ENCODE measurements at places on chromosomes 11 and 22.

GRCh38 chr11:14873632-14874031 lies 18.4 kb downstream of the CYP2R1 start:
- no peak for DNase-seq

- DNase-seq, result no peak
Measured at GRCh38 chr11:63705526-63705925, 24.2 kb downstream of the RTN3 start.

GRCh38 chr11:29300420-29300819 lies 716.4 kb downstream of the KCNA4 start:
- DNase-seq, result no peak

- DNase-seq, result no peak
Measured at GRCh38 chr11:102252339-102252891, 64.9 kb upstream of the BIRC3 start.

GRCh38 chr11:123494195-123495050 lies 64.4 kb downstream of the GRAMD1B start:
- DNase-seq, result no peak

DNA sequence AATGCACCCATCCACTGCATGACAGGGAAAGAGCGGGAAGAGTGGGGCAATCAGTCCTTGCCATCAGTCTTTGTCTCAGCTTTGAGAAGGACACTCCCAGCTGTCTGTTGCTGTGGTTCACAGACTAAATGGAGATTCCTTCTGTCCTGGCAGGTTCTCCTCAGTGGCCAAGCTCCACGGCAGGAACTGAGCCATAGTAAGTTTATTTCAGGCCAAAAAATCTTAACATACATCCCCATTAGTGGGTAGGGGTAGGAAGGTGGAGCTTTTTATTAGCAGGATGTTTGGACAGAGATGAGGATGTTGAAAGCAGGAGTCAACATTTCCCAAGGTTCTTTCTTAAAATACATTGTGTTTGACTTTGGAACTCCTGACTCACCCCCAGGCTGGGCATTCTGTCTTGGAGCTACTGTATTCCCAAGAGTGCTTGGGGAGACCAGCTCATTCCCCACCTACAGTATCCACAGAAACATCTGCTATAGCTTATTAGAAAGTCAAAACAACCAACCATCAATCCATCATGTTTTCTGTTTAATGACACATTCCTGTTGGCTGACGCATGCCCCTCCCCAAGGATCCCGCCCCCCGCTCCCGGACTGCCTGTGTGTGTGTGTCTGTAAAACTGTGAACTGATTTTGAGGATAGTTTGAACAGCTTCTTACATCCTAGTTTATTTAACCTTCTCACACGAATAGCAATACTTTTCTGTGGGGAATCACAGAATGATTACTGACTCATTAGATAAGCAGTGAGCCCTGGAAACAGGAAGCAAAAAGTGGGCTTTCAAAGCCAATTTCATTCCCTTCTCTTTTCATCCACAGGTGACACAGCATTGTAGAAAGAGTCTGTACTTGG lies 109.5 kb downstream of the CCDC81 start:
- no peak for DNase-seq

DNA sequence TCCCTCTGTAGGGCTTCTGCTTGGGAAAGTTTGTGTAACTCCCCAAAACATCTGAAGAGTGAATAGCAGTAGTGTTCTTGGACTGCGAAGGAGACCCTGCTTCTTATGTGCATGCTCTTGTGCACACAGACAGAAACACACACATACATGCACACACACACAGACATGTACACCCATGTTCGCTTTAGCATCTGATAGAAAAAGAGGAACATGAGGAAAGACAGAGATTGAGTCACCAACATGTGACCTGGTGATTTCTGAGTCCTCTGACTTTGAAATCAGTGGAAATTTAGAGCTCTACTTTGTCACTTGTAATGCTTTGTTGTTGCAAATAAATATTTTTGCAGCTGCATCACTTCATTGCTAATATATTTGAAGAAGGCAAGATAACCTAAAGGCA lies 23.8 kb downstream of the CD44 start:
- no peak for DNase-seq

- DNase-seq, result no peak
Measured at GRCh38 chr22:27709919-27710675, 91.5 kb downstream of the MN1 start.

DNA sequence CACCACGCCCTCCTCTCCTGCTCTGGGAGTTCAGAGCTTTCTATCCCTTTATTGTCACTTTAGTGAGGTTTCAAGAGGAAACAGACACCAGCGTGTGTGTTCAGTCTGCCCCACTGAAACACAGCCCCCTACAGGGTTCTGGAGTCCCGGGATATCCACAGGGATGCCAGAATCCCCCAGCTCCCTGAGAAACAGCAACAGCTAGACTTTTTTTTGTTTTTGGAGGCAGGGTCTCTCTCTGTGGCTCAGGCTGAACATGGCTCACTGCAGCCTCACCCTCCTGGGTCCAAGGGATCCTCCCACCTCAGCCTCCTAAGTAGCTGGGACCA lies 10.4 kb downstream of the SULT4A1 start:
- DNase-seq, result no peak
